ENCODE measurements at places on chromosomes 13 and 19.

DNA sequence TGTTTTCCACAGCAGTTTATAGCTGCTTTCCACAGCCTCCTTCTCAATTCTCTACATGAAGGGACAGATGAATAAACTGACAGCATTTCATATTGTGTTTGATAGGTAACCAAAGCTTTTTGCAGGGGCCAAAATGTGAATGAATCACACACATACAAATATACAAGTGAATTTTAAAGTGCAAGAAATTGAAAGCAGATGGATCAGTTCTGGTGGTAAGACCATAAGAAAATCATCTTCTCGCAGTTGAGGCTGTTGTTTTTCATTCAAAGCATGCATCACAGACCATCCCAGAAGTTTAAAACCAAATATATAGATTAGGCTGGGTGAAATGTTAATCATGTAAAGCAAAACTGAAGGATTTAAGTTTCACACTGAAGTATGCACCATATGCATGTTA, 1569.4 kb downstream of the PCDH9 start:
- no peak for DNase-seq

GRCh38 chr13:95388420-95389079, 87.3 kb upstream of the ABCC4 start:
- no peak for DNase-seq

GRCh38 chr19:19134687-19135158, 3.6 kb downstream of the TMEM161A start:
- DNase-seq = no peak

- no peak for DNase-seq
Observed at GRCh38 chr19:10104130-10104513, 1.6 kb upstream of the ANGPTL6 start.

DNA sequence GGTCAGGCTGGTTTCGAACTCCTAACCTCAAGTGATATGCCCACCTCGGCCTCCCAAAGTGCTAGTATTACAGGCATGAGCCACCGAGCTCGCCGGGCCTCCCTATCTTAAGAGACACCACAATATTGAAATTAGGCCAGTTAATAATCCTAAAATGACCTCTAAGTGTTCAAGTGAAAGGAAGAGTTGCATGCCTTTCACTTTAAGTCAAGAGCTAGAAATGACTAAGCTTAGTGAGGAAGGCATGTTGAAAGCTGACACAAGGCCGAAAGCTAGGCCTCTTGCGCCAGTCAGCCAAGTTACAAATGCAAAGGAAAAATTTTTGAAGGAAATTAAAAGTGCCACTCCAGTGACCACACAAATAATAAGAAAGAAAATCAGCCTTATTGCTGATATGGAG, 144.5 kb upstream of the FNDC3A start:
- no peak for DNase-seq

- no peak for DNase-seq
Observed at GRCh38 chr19:6733338-6734095, 3.9 kb downstream of the GPR108 start.

DNA sequence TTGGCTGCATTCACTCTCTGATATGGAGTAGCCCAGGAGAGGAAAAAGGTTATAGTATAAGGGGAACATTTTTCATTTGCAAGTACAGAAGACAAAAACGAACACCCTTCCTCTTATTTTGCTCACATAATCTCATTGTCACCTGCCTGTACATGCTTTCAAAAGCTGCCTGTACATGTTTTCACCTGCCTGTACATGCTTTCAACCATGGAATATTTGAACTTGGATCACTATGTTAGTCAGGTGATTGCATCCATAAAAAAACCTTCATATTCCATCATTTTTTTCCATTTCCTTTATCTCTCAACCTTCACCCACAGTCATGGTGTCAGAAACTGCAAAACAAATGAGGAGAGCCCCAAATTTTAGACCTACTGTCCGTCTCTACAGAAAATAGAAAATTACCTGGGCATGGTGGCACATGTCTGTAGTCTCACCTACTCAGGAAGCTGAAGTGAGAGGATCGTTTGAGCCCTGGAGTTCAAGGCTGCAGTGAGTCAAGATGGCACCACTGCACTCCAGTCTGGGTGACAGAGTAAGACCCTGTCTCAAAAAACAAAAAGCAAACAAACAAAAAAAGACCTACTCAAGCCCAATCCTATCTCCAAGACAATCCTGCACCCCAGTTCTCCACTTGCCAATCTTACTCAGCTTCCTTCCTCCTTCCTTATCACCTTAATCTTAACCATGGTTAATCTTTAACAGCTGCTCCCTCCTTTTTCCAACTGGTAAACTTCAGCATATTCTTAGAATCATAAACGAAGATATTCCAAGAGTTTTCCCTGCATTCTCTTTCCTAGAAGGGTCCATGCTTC, 11.6 kb downstream of the IGFL2 start:
- no peak for DNase-seq

DNA sequence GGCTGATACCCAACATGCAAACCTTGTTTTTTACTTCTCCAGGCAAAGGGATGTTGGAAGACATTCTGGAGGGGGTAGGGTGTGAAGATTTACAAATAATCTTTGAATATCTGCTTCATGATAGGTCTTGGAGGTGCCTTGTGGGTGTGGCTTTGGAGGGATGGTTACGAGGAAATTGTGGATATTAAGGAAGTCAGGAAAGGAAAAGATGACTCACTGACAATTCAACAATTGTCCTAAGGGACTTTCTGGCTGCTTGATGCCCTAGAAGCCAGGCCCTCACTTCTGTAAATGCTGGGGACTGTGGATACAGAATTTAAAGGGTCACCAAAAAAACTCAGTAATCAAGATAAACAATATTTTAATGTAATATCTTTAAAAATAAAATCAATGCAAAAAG, 37.4 kb upstream of the ZNF527 start:
- DNase-seq = no peak

GRCh38 chr13:33541456-33541855, 255.9 kb upstream of the STARD13 start:
- DNase-seq = no peak

DNA sequence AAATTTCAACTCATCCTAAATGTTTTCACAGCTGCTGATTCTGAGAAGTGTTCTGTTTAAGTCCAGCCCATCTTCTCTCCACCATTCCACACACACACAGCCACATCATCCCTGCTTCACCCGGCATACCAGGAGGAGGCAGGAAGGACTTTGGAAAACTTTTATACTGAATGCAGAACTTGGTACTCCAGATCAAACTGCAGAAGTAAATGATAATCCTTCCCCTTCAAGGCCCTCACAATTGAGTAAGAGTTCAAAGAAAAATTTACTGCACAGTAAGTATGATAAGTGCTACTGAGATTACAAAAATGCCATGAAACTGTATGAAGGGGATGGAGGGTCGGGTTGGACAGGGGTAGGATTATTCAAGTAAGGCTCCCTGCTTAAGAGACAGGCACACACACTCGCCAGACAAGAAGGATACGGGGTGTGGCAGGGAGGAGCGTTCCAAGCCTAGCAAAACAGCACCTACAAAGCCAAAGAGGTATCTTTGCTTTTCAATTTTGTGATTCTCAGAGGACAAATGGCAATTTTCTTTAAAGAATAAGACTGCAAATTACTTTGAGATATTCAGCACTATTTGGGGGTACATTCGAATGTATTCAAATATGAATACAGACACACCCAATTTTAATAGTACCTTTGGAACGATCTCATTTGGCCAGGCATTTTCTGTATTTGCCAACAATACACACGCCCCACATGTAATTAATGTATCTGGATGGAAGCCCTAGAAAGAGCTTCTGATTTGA, 2.5 kb downstream of the USP12 start:
- no peak for DNase-seq

DNA sequence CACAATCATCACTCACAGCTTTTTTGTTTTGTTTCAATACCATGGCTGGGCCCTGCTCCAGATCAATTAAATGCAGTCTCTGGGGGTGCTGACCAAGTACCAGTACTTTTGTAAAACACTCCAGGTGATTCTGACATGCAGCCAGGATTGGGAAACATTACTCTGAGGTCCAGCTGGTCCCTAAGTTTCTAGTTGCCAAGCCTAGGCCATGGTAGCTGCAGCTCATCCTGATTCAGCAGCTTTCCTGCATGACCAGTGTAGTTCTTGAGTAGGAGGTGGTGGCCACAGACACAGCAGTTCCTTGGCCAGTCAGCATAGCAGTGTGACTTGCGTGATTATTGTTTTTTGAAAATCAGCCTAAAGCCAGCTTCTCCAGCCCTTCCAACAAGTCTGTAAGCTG, 859.1 kb downstream of the DIAPH3 start:
- DNase-seq = no peak

DNA sequence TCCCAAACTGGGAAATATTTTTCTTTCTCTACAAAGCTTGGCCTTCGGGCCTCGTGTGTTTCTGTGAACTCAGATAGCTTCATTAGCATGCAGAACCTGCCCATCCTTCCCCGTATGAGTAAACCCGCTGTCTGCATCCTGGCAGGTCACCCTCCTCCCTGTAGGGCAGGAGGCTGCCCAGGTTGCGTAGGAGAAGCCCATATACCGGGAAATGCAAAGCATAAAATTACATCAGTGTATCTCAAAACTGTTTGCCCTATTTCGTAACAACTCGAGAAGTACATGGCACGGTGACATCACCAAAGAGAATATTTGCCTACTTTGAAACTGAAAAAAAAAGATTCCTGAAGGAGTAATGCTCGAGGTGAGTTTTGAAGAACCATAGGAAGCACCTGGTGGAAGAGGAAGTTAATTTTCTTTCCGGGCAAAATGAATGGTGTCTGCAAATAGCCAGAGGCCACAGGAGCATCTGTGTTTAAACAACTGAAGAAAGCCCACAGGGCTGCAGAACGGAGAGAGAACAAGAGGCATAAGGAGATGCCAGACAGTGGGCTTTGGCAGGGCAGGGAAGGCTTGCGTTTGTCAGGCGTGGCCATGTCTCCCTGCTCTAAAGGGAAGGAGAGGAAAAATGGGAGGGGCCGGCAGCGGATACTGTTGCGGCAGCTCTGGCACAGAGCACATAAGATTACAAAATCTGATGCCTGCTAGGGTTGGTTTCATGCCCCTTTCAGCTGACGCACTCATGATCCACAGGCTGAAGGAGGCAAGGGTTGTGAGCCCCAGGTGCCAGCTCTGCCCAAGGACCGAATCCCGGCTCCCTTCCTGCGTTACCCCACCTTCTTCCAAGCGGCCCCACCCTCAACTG, 81.4 kb downstream of the IRS2 start:
- DNase-seq = no peak

DNA sequence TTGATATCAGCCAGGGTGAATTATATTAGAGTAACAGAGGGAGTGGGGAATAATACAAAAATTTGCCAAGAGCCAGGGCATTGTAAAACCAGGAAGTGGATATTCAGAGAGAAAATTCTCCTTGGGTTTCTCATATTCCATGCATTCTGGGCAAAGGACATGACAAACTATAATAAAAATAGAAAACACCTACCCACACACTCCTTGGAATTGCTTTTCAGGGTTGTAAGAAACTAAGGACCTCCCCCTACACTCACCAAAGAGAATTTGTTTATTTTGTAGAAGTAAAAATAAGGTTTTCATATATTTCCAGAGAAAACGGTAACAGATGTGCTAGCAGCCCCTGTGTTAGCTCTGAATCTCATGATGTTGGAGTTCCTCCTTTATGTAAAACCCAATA, 649.6 kb downstream of the SLITRK1 start:
- DNase-seq = no peak

DNA sequence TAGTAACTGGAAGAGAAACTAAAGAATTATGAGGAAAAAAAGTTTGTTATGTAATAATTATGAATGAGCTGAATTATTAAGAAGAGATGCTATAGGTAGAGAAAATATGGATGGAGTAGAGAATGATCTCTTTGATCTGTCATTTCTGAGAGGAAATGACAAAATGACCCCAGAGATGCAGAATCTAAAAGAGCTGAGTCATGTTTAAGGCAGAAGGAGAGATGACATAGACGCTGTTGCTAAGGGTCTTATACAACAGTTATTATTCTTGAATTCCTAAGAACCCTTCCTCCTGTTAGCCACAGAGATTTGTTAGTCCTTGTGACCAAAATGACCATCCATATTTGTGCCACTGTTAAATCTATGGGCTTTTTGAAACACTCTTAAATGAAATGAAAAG, 58.3 kb upstream of the FREM2 start:
- DNase-seq = no peak

DNA sequence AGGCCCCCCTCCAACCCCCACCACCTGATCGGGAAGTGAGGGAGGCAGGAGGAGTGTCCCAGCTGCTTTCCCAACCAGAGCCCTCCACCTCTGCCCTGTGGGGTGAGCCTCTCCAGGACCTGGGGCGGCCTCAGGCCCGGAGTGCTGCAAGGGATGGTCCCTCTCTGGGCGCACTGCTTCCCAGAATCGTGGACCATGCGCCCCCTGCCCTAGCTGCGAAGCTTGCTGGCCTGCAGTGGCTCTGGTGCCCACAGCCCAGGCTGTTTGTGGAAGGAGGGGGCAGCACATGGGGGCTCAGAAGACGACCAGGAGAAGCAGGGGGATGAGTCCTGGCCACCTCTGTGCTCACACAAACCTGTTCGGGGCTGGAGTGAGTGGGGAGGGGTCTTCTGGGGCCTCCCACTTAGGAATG, 33.6 kb downstream of the CEBPG start:
- no peak for DNase-seq

- no peak for DNase-seq
Observed at GRCh38 chr19:43741075-43741825, 13.5 kb downstream of the SMG9 start.

GRCh38 chr13:31213651-31214289, 14.0 kb downstream of the B3GLCT start:
- DNase-seq = no peak

GRCh38 chr19:47430041-47430802, 10.9 kb upstream of the MEIS3 start:
- DNase-seq = no peak

DNA sequence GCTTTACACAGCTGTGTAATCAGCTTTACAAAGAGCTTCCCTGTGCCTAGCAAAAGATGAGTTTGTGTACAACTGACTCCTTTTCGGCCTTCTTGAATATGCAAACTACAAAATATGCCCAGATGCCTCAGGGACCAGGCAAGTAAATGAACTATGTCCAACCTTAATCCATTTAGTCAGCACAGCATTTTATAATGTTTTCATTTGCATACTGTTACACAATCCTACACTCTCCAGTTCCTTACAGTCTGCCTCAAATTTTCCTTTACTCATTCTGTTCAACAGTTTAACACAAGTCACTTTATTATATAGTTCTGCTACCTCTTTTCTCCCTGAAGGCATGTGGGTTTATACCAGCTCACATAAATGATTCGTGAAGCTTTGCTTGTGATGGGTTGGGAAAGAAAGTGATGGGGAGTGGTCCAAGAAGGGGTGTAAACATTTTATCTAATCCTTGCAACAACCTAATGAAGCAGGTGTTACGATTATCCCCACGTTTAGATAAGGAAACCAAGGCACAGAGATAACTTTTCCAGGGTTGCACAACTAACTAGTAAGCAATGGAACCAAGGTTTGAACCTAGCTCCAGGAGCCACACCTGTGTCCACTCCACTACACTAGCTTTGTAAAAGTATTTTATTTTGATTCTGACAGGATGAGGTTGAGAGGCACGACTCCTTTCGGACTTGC, 3.3 kb upstream of the USP12 start:
- no peak for DNase-seq

DNA sequence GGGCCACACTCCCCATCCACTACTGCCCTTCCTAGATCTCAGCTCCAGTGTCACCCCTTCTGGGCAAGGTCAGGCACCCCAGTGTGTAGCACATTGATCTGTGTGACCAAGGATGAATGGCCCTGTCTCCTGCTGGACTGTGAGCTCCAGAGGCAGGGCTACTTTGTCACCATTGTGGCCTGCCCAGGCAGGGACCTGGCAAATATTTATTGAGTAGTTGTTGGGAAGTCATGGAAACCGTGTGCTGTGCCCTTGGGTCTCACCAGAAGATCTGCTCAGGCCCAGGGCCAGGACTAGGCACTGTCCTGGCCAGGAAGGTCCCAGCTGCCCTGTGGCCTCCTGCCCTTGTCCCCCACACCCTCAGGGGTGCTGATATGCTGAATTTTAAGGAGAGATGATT, 10.5 kb downstream of the NACC1 start:
- no peak for DNase-seq
